ENCODE measurements at places on chromosomes 3 and 15.

DNA sequence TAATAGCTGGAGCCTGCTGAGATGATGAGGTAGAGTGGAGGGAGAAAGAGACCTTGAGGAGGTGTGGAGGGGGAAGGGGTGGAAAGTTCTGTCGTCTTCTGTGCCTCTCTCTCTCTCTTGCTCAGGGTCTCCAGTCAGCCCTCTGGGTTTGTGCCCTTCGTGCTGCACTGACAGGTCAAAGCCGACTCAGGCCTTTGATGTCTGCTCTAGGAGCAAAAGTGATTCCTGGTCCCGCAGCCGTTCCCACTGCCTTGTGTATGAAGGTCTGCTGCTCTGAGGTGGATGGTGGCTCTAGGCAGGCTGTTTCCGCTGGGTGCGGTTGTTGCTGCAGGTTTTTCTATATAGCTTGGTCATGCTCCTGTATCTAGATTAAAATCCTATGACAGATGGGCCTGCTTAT lies 89.4 kb downstream of the IGF1R start:
- DNase-seq = no peak

GRCh38 chr3:37291275-37291700 lies 116.9 kb upstream of the LRRFIP2 start:
- DNase-seq = no peak

DNA sequence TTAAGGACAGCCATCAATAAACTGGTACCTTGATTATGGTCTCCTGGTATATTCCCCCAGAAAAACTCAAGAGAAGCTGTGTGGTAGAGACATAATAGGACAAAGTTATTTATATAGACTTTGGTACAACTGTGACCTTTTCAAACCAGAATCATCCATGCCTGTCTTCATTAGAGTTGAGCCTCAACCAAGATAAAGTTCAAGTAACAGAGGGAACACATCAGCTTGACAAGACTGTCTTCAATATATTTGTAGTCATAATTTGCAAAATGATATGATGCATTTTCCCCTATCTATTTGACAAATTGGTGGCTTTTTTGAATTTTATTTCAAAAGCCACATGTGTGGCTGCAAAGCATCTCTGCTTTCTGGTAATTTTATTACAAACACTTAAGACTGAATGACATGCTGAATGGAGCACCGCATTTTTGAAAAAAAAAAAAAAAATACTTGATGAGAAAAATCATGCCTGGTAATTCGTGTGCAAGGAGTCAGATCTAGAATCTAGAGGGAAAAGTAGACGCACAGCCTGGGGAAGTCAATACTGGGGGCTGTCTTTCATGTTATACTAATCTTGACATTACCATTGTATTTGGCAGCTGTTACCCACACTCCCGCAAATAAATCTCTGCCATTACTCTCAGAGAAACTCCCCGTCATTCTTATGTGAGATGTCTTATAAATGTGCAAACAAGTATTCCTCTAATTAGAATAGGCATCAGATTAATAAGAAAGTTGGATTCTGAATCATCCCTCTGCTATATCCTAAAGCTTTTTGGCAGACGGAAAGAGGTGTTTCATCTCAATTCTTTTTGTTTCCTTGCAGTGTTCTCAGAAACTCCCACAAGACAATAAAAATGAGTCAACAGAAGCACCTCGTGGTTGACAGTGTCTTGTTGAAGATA lies 554.8 kb upstream of the CBLB start:
- no peak for DNase-seq

- DNase-seq = peak; percentile 80
Observed at GRCh38 chr3:150409512-150410310, 1.6 kb downstream of the TSC22D2 start.

DNA sequence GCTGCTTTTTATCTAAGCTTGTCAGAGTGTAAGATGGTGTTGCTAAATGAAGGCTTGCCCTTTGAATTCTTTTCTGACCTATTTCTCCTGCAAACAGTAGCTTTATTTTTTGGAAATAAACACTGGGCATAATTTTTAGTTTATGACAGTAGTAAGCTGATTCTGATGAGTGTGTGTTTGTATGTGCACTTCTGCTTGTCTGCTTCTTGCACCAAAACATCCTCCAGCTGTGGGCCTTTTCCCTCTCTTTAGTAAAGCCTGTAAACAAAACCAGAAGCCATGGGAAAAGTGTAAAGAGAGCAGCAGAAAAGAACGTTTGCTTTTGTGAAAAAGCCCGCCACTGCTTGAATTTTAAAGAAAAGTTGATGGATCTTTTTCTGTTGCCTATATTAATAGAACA lies 136.4 kb upstream of the IL12A start:
- no peak for DNase-seq

GRCh38 chr3:168272343-168272985 lies 176.7 kb upstream of the GOLIM4 start:
- DNase-seq = no peak

DNA sequence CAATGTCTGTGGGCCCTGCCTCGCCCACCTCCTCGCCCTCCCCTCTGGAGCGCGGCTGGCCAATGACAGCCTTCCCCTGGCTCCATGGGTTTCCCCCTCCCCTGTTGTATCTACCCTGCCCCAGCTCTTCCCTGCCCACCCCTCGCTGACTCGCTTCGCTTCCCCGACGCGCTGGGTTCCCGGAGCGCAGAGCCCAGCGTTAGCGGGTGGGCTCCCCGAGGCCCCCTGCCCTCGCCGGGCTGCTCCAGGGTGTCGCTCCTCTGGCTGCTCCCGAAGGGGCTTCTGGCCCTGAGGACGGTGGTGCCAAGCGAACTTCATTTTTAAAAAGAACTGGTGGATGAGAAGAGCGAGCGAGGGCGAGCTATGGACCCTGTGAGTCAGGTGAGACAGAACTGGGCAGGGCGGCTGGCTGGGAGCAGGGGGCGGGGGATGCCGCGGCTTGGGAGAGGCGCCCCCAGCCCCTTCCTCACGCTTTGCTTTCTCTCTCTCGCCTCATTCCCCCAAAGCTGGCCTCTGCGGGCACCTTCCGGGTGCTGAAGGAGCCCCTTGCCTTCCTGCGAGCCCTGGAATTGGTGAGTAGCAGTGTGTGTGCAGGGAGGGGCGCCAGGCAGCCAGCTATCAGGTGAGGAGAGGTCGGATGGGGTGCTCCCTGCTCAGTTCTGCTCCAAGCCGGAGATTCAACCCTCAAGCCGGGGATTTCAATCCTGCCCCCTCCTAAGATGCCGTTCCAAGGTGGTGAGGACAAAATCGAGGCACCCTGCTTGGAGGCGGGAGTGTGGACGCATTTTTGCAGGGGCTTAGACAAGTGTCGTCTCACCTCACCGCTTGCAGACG lies at the start of gene SYNPR:
TSS of gene SYNPR (plus strand) at position 138 of the 834 bp plus-strand sequence.
- no peak for DNase-seq

DNA sequence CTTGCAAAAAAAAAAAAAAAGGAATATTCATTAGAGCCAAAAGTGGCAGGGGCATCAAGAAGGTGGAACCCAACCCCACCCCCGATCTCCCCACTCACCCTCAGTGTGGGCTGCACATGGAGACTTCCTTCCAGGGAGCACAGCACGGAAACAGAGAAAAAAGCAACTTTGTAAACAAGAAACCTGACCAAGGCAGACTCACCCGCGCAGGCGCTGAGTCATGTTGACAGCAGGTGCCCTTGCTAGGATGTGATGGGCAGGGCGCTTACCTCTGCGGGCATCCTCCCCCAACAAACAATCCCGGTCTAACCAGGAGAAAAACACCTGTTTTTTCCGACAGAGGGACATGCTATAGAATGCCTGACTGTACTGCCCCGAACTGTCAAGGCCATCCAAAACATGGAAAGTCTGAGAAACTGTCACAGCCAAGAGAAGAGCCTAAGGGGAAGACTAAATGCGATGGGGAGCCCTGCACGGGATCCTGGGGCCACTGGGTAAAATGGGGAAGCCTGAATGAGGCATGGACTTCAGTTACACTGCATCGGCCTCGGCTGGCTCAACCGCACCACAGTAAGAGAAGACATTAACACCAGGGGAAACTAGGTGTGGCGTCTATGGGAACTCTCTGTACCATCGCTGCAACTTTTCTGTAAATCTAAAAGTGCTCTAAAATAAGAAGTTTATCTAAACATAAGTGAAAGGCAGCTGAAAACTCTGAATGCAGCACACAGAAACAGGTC lies 66.7 kb upstream of the GATA2 start:
- DNase-seq = no peak

DNA sequence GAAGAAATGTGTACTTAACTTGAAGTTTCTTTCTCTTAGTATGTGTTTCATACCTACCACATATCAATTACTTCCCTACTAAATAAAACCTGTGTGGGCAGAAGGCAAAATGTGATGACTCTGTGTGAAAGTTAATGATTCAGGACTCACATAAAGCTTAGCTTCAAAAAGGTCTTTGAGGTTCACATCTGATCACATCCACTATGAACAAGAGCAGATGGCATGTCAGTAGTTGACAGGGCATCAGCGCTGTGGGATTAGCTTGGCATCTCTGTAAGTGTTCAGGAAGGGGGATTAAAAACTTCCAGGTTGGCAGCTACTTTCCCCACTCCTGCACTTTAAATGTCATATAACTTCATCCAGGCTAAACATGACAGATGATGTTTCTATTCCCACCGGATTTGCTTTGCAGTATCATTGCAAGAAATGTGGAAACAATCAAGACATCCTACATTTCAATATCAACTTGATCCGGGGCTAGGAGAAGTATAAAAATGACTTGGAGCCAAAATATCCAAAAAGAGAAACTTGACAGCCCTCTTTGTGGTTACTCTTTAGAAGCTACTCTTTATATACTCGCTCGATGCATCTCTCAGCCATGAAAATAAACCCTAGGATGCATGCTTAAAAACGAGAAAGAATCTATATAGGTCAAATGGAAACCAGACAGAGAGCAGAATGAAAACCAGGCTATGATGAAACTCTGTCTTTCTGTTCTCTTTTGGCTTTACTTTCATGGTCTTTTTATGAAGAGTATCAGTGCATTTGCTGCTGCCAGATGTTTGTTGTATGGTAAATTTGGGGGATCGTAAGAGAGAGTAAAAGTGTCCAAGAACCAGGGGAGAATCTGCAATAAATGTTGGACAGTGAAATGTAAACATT lies 273.1 kb upstream of the ALCAM start:
- DNase-seq = no peak

DNA sequence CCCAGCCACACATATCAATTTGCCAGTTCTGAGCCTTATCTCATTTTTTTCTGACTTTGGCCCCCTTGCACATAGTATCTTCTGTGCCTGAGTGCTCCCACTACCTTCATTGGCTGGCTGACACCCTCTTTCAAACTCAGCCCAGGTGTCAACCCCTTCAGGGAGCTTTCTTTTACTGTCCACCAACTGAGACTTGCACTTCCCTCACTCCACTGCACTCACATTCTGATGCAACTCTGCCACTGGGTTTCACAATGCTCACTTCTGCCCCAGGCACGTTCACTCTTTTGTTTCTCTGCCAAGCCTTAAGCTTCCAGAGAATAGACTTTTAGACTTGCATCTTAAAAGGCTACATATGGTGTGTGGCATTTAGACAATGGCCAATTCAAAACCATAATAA lies 101.5 kb upstream of the CBLB start:
- DNase-seq = no peak

- no peak for DNase-seq
Observed at GRCh38 chr3:50395070-50395860, 35.9 kb upstream of the TMEM115 start.

DNA sequence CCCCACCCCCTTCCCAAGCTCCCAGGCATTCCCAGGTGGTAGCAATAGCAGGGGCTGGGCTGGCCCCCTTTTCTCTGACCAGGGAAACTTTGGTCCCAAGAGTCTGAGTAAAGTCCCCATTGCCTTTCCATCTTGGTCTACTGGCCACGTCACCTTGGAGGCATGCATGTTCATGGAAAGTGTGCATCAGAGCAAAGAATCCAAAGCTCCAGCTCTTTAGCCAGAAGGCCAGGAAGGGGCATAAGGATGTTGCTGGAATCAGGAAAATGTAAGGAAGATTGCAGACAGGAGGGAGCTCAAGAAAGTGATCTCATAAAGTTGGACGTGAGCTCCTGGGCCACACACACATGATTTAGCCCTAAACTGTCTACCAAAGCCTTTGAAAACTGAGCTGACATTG lies 63.6 kb downstream of the KBTBD12 start:
- no peak for DNase-seq

GRCh38 chr3:133750259-133750656 lies 4.1 kb downstream of the TF start:
- peak; percentile 51 for DNase-seq

- DNase-seq = peak; percentile 29
Observed at GRCh38 chr15:73631915-73632669, 1.1 kb downstream of the NPTN start.

DNA sequence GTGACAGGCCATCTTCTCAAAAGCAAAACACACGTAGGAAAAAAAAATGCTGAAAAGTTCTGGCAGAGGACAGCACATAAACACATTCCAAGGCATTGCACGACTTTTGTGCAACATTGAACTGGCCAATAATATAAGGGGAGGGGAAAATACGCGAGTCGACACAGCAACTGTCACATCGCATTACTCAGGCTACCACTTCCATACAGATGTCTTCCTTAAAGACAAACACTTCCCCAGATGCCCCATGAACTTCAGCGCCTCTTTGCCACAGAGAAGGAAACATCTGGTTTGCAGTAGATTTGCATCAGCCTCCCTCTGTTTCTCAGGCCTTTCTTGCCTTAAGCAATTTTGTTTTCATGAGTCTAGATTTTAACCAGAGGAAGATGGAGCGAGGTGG lies 144.4 kb upstream of the IGF1R start:
- no peak for DNase-seq

- no peak for DNase-seq
Observed at GRCh38 chr15:65821070-65821469, 29.0 kb upstream of the DENND4A start.

DNA sequence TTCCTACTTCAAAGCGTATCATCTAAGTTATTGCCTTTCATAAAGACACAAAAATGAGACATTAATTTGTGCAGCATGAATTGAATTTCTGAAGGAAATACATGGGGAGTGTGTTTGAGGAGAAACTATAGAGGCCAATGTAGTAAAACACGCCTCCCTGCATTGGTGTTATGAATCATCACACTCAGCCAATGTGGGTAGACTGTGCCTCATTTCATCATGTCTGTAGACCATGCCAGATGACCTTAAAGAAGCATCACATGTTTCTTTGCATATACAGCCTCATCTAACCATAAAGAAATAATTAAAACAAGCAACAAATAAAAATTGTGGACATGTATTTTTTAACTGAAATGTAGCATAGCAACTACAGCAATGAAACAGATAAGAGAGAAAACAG lies 486.0 kb upstream of the ADAMTS9 start:
- DNase-seq = no peak

DNA sequence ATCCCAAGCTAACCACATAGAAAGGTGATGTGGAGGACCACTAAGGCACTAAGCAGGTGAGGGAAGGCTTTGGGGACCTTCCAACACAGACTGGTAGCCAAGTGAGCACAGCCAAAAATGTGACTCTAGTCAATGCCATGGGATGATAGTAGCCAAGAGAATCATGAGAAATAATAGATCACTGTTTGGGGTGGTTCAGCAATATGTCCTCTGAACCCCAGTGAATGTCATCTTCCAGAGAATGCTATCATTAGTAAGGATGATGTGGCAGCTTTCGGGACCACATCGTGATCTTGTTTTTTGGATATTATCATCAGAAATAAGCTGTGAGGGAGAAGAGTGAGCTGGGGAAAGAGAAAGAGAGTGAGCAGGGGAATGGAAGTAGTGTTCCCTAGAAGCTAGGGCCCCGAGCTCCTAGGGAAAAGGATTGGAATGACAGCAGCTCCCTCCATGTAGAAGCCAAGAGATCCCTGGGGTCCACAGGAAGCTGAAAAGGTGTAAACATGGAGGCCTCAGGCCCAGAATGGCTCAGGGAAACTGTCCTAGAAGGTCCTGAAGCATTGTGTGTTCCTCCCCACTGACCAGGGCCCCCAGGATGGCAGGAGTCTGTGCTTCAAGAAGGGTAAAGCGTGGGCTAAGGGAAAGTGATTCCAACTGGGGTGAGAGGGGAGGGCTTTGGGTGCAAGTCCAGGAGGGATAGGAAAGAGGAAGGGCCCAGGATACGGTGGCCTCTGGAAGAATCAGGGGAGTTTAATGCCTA lies 56.6 kb upstream of the KLF13 start:
- DNase-seq = no peak

Measured in globus pallidus (tissue), 1 donor.